ENCODE measurements at places on chromosomes 13 and 19.

GRCh38 chr13:80399340-80400163 is 58.6 kb upstream of the SPRY2 start:
- peak; percentile 5 for DNase-seq

GRCh38 chr19:30425885-30426838 is 54.0 kb downstream of the ZNF536 start:
- DNase-seq = no peak

DNA sequence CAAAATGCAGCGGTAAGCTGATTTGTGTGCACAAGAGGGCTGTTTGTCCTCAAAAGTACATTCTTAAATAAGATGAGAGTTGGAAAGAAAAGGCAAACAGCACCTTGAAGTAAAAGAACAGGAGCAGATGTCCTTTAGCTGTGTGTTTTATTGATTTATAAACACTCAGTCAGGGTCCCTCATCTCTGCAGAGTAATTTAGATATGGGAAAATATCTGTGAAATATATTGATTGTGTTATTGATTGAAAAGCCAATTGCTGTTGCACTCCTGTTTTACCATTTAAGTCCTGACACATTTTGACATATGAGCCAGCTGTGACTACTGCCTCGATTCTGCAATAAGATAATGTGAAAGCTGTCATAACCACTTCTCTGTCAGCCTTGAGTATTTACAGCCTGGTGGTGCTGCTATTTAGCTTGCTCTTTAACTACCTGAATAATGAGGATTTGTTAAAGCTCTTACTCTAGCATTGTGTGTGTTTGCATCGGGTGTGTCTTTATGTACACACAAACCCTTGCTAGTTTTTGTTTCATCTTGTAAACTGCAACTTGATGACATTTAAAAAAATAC is 550.1 kb downstream of the DACH1 start:
- DNase-seq = no peak

DNA sequence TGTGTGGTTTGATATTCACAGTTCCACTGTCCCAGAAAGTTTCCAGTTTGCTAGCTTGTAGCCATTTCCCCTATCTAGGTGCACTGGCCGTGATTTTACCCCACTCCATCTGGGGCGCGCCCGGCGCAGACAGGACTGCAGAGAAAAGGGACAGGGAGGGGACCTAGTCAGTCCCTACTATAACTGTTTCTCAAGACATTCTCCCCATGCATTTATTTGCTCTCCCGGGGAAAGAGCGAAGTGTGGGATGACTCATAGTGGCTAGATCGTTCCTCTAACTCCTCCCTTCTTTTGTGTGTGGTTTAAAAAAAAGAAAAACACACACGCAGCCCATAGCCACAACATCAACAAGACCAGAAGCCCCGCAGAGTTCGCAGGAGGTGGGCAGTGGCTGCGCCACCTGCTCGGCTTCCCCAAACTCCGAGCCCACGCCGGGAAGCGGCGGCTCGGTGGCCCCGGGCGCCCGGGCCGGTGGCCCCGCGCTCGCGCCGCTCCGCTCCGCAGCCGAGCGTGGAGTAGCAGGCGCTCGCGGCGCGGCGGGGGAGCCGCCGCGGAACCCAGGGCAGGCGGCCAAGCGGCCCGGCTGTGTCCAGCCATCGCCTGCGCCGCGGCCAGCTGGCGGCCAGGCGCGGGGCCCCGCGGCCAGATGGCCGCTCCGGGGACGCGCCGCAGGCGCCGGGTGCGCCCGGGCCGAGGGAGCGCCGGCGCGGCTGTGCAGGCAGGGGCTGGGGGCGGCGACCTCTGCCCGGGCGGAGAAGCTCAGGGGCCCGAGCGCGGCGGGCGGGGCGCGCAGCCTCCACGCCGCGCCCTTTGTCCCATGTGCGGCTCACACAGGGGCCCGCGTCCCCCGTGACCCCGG is 653 bp downstream of the TMTC4 start:
- DNase-seq = peak; percentile 31

- DNase-seq = peak; percentile 26
Measured at GRCh38 chr19:54532528-54532927, 29.9 kb downstream of the LAIR2 start.

GRCh38 chr19:10085641-10086590 is at the start of gene SHFL:
SHFL (plus strand) TSS chr19:10086317; CDS start chr19:10086428, 111 bp downstream.
- DNase-seq = peak; percentile 86

GRCh38 chr13:96817336-96817941 is 176.8 kb downstream of the OXGR1 start:
- no peak for DNase-seq

GRCh38 chr13:39321574-39321973 is 281.4 kb downstream of the LHFPL6 start:
- DNase-seq = no peak

DNA sequence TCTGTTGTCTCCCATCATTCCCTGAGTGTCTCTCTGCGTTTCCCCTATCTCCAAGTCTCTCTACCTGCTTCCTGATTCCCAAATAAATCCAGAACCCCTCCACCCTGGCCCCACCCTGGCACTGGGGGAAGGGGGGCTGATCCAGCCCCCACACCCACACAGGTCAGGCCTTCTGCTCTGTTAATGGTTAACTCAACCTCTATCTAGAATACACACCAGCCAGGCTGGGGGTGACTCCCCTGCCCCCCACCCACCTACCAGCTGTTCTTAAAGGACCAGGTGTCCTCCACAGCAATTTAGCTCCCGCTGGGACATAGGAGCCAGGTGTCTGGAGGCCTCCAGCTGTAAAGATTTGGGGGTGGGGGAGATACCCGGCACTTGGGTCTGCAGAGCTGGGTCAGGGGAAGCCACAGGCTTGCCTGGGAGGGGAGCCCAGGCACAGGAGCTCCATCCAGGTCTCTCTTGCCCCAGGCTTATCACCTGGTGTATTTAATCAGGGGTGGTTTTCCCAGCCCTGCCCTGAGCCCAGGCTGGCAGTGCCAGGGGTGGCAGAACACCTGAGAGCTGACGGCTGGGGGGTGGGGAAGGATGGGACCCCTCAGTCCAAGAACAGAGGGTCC is 3.9 kb downstream of the IRF2BP1 start:
- no peak for DNase-seq

DNA sequence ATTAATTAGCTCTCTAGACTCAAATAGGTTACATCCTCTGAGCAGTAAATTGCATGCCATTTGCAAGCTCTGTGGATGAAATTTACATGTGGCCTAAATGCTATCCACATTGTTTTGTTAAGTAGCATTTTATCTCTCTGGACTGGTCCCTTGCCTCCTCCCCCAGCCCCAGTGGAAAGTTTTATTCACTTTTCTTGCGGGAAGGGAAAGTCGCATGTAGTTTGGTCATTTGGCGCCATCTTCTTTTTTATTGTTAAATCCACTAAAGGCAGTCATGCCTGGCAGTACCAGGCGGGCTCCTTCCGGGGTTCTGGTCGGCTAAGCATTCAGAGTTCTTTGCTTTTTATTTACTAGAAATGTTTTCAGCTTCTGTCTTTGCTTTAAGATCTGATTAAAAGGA is 188.7 kb downstream of the TM9SF2 start:
- DNase-seq = no peak

DNA sequence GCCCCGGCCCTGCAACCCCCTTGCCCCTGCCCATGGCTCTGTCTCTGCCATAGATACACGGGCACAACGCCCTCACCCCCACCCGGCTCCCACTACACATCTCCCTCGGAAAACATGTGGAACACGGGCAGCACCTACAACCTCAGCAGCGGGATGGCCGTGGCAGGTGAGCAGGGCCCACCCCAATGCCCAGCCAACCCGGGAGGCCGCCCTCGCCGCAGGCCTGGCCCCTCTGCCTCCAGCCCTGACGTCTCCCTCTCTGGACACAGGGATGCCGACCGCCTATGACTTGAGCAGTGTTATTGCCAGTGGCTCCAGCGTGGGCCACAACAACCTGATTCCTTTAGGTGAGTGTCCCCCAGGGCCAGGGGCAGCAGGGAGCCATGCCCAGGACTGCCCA is 7.7 kb downstream of the YIPF2 start:
- DNase-seq = no peak

- no peak for DNase-seq
Measured at GRCh38 chr13:46561691-46562090, 8.7 kb downstream of the LRCH1 start.

DNA sequence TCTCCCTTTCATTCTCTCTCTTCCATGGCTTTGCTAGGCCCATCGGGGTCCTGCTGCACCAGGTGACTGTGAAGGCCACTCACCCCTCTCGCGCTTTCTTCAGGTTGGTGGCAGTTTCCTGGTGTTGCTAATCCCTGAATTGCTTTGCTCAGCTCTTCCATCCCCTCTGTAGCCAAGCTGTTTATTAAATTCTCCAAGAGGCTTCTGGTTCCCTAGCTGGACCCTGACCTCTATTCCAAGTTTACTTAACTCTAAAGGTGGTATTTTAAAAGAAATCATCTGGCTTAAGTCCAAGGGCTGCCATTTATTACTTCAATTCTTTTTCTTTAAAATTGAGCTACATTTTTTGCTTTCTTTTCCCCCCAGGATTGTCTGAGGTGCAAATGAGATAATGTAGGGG is 32.7 kb upstream of the MICU2 start:
- no peak for DNase-seq

DNA sequence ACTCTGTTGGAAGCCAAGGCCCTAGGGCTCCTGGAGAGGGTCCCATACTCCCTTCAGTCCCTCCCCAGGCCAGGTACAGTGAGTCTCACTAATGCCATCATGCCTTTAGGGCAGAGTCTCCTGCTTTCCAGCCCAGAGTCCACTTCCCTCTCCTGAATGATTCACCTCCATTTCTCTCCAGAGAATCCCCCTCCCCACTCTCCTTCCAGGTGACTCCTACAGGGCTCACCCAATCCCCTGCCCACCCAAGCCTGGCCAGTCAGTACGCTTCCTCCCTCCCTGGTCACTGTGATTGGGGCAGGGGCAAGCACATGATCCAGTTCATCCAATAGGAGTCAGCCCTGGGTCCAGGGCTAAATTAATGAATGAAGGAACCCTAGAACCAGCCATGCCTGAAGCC is 35.0 kb upstream of the PNMA8B start:
- no peak for DNase-seq

GRCh38 chr19:32977280-32977679 is 5.2 kb downstream of the FAAP24 start:
- DNase-seq = no peak

GRCh38 chr13:48158915-48159314 is 64.0 kb upstream of the MED4 start:
- no peak for DNase-seq

GRCh38 chr19:39942366-39942730 is 7.9 kb upstream of the FCGBP start:
- no peak for DNase-seq

DNA sequence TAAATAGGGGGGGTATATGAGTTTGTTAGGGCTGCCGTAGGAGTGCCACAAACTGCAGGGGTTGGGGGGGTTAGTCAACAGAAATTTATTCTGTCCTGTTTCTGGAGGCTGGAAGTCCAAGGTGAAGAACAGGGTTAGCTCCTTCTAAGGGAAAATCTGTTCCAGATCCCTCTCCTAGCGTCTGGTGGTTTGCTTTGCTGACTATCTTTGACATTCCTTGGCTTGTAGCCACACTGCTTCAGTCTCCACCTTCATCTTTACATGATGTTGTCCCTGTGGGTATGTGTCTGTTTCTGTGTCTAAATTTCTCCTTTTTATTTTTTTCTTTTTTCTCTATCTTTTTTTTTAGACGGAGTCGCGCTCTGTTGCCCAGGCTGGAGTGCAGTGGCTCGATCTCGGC is 8.1 kb upstream of the ICAM1 start:
- no peak for DNase-seq

GRCh38 chr19:2462635-2463421 is 6.1 kb upstream of the LMNB2 start:
- DNase-seq = no peak

- DNase-seq = no peak
Measured at GRCh38 chr19:18793144-18794028, 2.3 kb upstream of the COMP start.

- DNase-seq = no peak
Measured at GRCh38 chr13:51977625-51978024, 33.6 kb downstream of the ATP7B start.

- no peak for DNase-seq
Measured at GRCh38 chr13:113537909-113538688, 46.5 kb upstream of the TFDP1 start.

GRCh38 chr13:73440296-73440895 is 381.6 kb downstream of the KLF5 start:
- no peak for DNase-seq

DNA sequence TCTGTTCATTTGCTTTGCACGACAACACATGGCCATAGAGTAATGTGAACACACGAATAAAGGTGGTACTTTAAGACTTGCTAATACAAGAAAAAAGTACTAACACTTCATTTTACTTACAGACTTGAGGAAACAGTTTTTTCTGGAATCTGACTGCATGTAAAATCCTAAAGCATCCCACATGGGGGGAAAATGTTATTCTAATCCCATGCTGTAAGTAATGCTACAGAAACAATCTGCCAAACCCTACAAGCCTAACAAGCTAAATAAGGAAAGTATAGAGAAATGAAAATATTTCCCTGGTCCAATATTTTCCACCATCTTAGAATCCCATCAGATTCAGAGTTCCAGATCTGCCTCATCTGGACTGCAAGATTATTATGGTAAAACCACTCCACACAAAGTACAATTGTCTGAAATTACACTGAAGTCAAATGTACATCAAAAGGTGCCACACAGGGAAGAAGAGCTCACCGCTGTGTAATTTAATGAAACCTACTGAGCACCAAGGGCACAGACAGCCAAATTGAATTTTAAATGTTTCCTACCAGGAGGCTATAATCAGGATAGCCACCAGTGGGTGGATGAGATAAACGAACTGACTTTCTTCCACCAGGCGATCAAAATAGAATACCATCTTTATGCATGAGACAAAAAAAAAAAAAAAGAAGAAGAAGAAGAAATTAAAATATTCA is 22.0 kb downstream of the LHFPL6 start:
- DNase-seq = no peak

DNA sequence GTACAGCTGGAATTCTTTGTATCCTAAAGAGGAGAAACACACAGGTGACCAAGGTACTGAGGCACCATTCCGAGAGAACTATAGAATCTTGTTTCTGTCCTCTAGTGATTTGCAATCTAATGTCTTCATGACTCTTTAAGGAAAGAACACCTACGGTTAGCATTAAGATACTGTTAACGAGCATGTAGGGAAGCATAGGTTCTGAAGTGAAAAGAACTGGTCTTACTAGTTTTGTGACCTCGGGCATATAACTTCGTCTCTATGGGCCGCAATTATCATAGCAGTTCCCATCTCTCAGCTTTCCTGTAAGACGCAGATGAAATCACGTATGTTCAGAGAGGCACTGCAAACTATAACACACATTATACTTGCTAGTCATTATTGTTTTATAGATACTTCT is 193.0 kb upstream of the NBEA start:
- DNase-seq = no peak

- no peak for DNase-seq
Measured at GRCh38 chr19:1293782-1294604, 8.3 kb downstream of the EFNA2 start.

- DNase-seq = no peak
Measured at GRCh38 chr13:43749503-43749902, 37.3 kb downstream of the ENOX1 start.

GRCh38 chr13:40350283-40350992 is 316.0 kb downstream of the FOXO1 start:
- DNase-seq = no peak

- DNase-seq = no peak
Measured at GRCh38 chr13:95083066-95083465, 218.2 kb downstream of the ABCC4 start.

- DNase-seq = no peak
Measured at GRCh38 chr19:5134691-5135090, 165.8 kb downstream of the KDM4B start.

GRCh38 chr19:50206191-50206590 is 2.8 kb downstream of the MYH14 start:
- DNase-seq = no peak

- DNase-seq = no peak
Measured at GRCh38 chr19:35689836-35690235, 14.5 kb upstream of the ZBTB32 start.

GRCh38 chr13:103063376-103063775 is 2.8 kb downstream of the SLC10A2 start:
- DNase-seq = no peak

Data from effector memory CD8-positive, alpha-beta T cell (primary cell).